ENCODE measurements at places on chromosomes 7 and 10.

DNA sequence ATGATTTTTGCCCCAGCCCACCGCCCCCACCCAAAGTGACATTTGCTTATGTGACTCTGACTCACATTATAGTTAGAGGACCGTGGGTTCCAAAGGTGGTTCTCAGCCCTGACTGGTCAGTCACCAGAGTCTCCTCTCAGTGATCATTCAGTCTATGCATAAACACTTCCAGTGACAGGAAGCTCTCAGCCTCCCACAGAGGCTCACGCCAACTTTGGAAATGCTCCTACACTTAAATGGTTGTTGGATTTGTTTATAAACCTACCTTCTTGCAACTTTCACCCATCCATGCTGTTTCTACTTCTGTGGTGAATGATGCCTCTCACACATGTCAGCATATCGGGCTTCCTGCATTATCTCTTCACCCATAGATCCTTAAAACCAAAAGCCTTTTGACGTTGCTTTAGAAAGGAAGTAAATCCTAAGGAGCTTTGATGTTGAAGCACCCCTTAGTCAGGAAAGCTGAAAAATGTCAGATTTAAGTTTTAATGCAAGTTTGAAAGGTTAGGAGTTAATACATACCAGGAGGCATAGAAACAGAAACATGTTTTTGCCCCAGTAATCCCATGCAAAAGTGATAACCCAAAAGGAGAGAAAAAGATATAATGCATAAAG lies 46.5 kb upstream of the FGL2 start:
- DNase-seq = peak; percentile 9

DNA sequence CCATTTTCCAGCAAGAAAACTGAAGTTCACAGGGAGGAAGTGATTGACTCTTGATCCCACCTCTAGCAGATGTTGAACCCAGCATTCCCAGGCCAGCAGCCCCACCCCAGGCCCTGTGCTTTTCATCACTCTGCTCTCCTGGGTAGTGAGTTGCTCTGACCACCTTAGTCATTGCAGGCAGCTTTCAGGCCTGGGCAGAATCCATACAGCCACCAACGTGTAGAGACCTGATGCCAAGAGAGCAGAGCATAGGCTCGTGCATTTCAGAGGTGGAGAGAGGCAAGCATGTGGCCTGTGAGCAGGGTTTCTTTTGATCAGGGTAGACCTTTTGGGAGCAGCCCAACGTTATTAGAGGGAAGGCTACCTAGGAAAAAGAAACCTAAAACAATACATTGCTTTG lies 334.6 kb downstream of the PTEN start:
- no peak for DNase-seq

- peak; percentile 18 for DNase-seq
Observed at GRCh38 chr10:62386356-62387320, 12.5 kb downstream of the ZNF365 start.

GRCh38 chr10:44382131-44382858 lies 2.6 kb downstream of the CXCL12 start:
- DNase-seq = no peak

DNA sequence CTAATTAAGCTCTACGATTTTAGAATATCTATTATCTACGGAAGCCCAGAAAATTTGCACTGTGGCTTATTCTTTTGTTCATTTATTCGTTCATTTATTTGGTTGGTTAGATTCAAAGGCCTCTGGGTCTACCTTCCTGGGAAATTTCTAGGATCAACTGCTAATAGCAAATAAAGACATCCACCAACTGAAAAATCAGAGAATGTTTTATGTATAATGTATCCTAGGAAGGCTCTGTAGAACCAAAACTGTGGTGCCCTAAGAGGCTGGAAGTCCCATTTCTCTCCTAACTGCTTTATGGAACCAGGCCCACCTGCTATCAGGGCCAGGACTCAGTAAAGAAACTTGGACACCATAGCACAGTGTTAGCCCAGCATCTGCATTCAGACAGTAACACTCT lies 923.4 kb upstream of the AUTS2 start:
- DNase-seq = no peak

GRCh38 chr10:3786295-3787015 lies 1.4 kb upstream of the KLF6 start:
- peak; percentile 58 for DNase-seq

DNA sequence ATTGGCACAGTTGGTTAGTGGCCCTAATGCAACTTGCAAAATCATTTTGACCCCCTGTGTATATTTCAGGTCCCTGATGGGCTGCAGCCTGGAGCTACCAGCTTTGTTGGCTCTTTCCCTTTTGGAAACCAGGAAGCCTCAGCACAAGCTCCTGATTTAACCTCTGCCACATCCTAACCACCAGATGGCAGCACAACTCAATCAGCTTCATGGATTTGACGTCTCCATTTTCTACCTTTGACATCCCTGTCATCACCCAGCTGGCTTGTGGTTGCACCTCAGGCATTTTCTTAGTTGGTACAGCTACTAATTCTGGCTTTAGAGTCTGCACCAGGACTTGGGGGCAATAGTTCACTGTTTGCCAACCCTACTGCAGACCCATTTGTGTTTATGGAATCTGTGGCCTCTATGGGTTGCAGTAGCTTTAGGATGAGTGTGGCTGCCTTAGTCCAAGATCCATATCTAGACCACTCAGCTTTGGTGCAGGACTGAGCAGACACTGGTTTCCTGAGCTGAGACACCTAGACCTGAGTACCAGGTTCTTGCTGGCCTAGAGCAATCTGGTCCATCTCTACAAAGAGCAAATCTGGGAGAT lies 456.2 kb downstream of the REEP3 start:
- peak; percentile 31 for DNase-seq

DNA sequence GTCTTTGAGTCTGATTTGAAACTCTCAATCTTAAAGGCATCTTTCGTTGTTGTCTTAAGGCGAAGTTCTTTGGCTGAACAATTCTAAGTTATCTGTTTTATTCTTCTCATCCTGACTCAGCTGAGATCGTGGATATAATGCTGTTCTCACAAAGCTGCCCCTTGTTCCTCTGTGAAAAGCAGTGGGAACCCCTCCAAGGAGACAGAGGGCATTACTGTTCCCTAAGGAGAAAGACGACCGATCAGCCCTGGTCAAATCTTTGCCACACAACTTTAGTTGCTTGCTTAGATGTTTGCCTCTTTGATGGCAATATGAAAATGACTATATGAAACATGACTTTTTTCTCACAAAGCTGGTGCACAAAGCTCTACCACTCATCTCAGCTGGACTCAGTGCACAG lies 1016.7 kb downstream of the REEP3 start:
- DNase-seq = no peak

DNA sequence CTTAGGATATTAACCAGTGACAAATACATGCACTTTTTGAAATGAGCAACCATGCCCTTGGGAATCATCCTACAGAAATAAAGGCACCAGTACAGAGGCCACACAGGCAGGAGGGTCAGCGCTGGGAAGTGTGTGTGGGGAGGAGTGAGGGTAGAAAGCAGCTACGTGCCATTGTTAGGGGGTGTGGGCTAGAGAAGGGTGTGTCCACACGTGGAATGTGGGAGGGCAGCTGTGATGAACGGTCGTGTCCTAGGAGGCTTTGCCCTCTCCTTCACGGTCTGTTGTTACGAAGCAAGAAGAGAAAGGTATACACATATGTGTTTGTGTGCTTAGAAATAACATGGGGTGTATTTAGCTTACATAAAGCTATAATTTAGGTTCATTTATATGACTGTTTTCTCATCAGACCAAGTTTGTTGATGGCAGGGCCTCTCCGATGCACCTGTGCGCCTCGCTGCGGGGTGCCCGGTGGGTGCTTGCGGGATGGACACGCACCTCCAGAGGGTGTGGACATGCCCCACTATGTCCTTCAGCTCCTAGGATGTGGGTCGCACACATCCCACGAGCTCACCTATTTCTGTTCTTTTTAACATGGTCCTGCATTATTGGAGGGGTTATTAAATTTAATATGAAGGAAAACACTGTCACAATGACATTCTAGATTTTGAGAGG lies 16.9 kb upstream of the GET4 start:
- no peak for DNase-seq

GRCh38 chr7:34168013-34168412 lies 262.7 kb downstream of the BMPER start:
- no peak for DNase-seq

GRCh38 chr10:116748041-116748440 lies 5.7 kb upstream of the HSPA12A start:
- peak; percentile 32 for DNase-seq

- no peak for DNase-seq
Observed at GRCh38 chr10:76921383-76922010, 716.1 kb downstream of the KCNMA1 start.

DNA sequence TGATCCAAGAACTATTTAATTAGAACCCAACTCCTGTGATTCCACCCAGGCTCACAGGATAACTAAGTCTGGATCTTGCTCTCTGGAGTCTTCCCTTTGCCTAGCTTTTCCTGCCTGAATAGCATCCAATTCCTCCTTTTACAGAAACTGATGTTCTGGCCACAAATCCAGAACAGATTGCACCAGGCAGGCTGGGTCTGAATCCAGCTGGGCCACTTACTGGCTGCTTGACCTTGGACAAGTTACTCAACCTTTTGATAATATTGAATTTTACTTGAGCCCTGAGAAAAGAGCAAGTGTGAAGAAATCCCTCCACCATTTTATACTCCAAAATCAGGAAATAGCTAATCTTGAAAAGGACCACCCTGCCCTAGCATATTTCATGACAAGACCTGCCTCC lies 55.5 kb upstream of the SLC35G1 start:
- no peak for DNase-seq

DNA sequence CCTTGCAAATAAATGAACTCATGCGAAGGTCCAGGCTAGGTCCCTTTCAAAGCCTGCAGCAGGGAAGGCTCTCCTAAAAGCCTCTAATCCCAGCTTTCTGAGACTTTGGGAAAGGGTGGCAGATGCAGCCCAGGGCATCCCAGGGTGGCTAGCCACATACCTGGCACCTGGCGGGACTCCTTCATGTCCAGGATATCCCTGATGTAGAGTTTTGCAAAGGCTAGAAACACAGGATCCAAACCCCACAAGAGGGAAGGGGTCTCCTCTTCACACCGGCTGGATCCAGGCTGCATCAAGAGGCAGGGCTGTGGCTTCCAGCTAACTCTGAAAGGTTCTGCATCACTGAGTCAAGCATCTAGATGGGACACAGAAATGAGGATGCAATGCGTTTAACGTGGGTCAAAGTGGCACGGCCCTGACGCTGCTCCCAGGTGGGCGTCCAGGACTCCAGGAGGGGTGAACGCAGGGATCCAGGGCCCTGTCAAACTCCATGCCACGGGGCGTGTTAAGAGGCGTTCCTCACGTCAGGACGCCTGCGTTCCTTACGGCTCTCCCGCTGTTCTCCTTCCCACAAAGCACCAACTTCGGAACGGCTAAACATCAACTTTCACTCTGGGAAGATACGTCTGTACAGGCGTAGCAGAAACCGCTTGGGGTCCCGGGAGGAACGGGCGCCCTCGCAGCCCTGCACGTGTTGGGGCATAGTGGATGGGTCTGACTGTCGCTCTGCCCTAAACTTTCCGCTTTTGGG lies 507 bp downstream of the STN1 start:
- peak; percentile 18 for DNase-seq

DNA sequence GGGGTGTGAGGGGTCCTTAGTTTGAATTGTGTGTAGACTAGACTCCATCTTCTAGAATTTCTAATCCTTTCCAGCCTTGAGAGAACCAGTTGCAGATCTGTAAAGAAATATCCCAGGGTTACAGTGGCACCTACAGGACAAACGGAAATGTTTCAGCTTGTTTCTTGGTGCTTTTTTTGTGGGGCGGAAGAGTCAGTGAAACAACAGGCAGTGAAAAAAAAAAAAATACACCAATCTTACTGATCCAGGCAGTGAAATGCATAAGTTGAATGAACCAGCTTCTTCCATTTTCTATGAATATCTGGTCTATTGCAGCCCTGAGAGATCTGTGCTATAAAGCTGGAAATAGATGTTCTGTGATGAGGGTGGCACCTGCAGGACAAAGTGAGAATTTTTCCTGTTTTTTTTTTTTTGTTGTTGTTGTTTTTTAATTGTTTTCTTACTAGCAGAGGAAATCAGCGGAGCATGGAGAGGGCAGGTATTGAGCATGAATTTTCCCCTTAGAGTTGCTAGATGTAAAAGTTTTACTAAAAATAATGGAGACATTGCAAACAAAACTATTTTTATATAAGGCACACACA lies 81.9 kb upstream of the DYNC1I1 start:
- peak; percentile 61 for DNase-seq

DNA sequence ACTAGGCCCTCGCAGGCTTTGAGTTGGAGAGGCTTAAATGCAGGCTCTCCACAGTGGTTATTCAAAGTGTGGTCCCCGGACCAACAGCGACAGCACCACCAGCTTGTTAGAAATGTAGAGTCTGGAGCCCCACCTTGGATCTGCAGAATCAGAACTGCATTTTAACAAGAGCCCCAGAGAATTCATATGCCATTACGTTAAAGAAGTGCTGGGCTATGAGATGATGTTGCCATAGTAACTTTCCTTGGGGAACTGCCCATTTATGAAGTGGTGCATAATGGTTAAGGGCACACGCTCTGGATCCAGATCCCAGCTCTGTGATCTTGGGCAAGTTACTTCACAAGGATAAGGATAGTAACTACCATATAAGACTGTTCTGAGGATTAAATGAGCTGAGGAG lies 48.9 kb downstream of the ZCCHC24 start:
- no peak for DNase-seq

DNA sequence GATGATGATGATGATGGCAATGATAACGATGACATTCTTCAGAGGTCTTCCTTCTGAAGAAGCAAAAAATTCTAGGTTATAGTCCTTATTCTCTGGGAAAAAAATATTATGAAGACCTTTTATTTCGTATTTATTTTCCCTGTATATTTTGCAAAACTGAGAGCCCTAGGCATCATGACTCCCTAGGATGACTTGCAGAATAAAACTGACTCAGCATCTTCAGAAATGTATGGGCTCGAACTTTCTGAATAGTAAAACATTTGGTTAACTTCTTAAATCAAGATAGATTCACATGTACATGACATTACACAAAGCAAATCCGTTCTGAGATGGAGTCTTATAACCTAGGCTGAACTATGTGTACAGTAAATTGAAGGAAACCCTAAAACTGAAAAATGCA lies 29.4 kb downstream of the DKK1 start:
- no peak for DNase-seq

DNA sequence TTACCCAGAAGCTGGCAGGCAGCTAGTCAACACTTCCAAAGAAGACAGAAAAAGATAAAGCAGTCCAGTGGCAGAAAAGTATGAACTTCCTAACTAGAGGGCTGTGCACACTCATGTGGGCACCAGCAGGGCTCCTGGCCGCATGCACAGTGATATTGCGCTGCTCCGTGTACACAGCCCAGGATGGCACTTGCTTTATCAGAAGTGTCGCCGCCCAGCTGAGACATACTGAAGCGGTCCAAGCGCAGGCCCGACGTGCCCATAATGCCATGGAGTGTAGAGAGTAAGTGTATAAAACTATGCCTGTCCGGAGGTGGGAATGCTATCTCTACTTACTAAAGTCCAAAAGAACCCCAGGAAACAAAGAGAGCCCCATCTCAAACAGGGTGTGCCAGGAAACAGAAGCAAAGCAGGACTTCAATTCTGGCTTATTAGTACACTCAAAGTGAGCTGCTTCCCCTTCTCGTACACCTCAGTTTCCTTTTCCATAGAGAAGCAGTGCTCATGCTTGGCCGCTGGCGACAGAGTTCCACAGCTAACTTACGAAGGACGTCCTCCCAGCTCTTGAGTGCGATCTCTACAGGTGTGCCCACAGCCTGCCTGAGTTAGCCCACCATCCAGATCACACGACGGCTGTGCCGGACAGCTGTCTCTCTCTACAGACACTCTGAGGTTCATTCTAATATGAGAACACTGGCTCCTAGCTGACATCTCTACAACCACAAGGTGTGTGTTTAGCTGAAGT lies 234.3 kb downstream of the COBL start:
- DNase-seq = no peak

Measured in M059J (cell line).